ENCODE measurements at places on chromosomes 13 and 19. TPM values are rescaled to one million over a fixed set of nuclear protein-coding genes. Genes with fewer than 3 reads are reported as not detected.

The CYP2F1 gene
- total RNA-seq = not detected

The SLC5A5 gene
- not detected for total RNA-seq

The SIGLEC11 gene
- total RNA-seq = 3.1 TPM

The RGS9BP gene
- total RNA-seq = not detected

The CBY2 gene
- not detected for total RNA-seq

The ADGRE3 gene
- 0.63 TPM for total RNA-seq

The IZUMO1 gene
- total RNA-seq = 0.66 TPM

The CNMD gene
- total RNA-seq = not detected

The RFXANK gene
- total RNA-seq = 44.0 TPM

The ZIK1 gene
- 3.5 TPM for total RNA-seq

The N4BP2L2 gene
- total RNA-seq = 239 TPM

The YJU2 gene
- 12.5 TPM for total RNA-seq

The APOE gene
- total RNA-seq = 96.1 TPM

The LHB gene
- not detected for total RNA-seq

The ADAMTSL5 gene
- 18.2 TPM for total RNA-seq

The CEBPA gene
- total RNA-seq = 10.3 TPM

The SULT2A1 gene
- total RNA-seq = not detected

The PRTN3 gene
- total RNA-seq = not detected

The PTGER1 gene
- total RNA-seq = 4.4 TPM

The TRIP10 gene
- total RNA-seq = 146 TPM

The ZNF66 gene
- 7.7 TPM for total RNA-seq

The COL5A3 gene
- 8.2 TPM for total RNA-seq

The OR10H1 gene
- total RNA-seq = not detected

The EPSTI1 gene
- 12.1 TPM for total RNA-seq

The GPR183 gene
- 25.3 TPM for total RNA-seq

The SIGLEC10 gene
- 4.0 TPM for total RNA-seq

The UPK1A gene
- total RNA-seq = not detected

The PSPN gene
- 2.2 TPM for total RNA-seq

The USF2 gene
- total RNA-seq = 107 TPM

The SPRED3 gene
- total RNA-seq = 26.1 TPM

The ANGPTL4 gene
- total RNA-seq = 45.1 TPM

The C19orf12 gene
- 26.4 TPM for total RNA-seq

The TUBGCP3 gene
- 45.9 TPM for total RNA-seq

The NALCN gene
- 16.2 TPM for total RNA-seq

The ZNF723 gene
- not detected for total RNA-seq

The ZNF415 gene
- 10.3 TPM for total RNA-seq

The ACER1 gene
- not detected for total RNA-seq

The TMEM272 gene
- total RNA-seq = 0.57 TPM

The RGL3 gene
- total RNA-seq = 30.2 TPM

Measured in aorta (tissue), 5 donors.